Parietal lobe (tissue), 2 donors: ENCODE measurements at places on chromosomes 12 and 14. TPM values are rescaled to one million over a fixed set of nuclear protein-coding genes. Genes with fewer than 3 reads are reported as not detected.

Gene CMTM5
- 1.3 TPM for total RNA-seq

Gene SSPN
- 2.2 TPM for total RNA-seq

Gene LARP4
- 44.8 TPM for total RNA-seq

Gene HAL
- total RNA-seq = not detected

Gene LTBP2
- 0.94 TPM for total RNA-seq
